Fibroblast of skin of right quadriceps (primary cell): ENCODE measurements at places on chromosomes 6 and 20.
A peak's percentile ranks its signal among the peaks of the same experiment; 100 is the strongest.

- DNase-seq = peak; percentile 66
Observed at GRCh38 chr6:130752267-130752666, 74.9 kb upstream of the SMLR1 start.

DNA sequence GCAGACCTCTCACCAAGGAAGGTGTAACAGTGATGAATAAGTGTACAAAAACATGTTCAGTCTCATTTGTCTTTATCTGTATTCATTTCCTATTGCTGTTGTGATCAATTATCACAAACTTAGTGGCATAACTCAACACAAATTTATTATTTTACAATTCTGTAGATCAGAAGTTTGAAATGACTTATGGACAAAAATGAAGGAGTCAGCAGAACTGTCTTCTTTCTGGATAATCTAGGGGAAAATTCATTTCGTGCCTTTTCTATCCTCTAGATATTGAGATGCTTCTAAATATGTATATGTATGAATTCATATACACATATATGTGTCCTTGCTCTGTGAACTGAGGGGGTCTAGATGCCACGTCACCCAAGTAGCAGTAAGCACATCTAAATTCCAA is 663.1 kb upstream of the MARCKS start:
- no peak for DNase-seq

DNA sequence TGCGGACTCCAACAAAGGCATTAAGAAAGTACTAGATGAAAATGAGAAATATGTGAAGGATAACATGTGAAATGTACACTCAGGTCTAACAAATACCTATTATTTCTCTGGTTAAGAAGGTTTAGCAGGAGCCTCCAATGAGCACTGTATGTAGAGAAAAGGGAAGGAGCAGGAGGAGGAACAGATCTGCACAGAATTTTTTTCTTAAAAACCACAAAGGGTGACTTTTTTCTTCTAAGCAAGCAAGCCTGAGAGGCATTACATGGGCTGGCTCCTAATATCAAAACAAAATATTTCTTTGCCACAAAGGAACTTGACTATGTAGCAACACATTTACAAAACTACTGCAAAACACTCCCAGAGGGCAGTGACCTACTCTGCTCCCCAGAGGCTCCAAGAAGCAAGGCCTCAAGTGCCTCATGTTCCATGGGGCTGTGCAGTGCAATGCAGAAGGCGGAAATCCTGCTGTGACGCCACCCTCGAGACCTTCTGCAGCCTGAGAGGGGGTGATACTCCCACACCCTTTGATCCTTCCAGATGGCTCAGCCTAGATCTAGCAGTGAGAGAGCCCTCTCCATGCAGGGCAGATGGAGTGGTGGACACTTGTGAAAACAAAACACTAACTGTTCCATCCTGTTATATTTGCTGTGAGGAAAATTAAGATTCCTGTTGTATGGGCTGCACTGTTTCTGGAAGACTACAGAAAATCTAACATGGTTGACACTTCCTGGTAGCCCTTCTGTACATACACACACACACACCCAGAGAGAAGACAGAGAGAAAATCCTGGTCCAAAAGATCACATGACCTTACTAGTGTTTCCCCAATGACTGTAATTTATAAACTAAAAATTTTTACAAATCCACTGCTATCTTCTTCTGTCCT is 36.0 kb upstream of the SMIM29 start:
- DNase-seq = peak; percentile 44

DNA sequence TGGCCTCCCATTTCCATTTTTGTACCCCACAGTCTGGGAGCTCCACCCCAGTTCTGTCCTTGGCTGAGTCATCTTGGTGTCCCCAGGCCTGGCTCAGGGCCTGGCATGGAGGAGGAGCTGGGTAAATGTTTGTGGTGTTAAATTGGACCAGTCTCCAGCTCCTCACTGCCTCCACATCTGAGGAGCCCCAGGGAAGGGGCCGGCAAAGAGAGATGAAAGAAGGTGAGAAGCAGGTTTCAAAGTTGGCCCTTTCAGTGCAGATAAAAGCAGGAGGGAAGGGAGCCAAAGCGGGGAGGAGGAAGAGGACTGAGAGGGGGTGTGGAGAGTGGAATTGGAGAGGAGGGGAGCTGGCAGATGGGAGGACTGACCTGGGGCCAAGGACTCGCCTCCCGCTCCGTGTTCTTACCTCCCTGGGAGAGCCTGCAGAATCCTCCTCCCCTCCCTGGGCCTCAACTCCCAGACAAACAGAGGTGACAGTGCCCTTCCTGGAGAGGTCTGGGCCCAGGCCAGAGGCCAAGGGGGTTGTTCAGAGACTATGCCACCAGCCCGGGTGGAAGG is 89.0 kb downstream of the CD40 start:
- DNase-seq = no peak

- no peak for DNase-seq
Observed at GRCh38 chr6:158877716-158878115, 58.5 kb upstream of the EZR start.

DNA sequence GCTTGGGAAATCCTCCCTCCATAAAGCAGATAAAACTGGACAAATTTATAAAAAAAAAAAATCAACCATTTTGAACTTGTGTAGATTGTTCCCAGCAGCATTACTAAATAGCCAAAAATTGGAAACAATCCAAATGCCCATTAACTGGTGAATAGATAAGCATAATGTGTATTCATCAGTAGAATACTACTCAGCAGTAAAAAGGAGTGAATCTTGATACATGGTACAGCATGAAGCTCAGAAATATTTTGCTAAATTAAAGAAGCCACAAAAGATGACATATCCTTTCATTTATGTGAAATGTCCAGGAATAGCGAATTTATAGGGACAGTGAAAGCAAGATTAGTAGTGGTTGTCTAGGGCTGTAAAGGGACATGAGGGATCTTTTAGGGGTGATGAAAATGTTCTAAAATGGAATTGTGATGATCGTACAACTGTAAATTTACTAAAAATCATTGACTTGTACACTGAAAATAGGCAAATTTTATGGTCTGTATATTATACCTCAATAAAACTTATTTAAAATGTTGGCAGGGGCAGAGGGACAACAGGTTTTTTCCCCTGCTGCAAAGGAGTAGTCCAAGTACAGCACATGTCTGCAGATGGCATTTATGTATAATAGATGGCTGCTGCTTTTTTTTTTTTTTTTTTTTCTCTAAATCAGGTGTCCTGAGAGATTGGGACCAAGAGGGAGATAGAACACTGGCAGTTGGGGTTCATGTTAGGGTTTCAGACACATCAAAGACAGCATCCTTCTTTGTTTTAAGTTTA is 59.5 kb downstream of the CBFA2T2 start:
- no peak for DNase-seq

GRCh38 chr6:40798069-40798770 is 211.1 kb upstream of the LRFN2 start:
- no peak for DNase-seq

GRCh38 chr20:17873410-17874270 is 95.0 kb downstream of the SNX5 start:
- DNase-seq = peak; percentile 98

DNA sequence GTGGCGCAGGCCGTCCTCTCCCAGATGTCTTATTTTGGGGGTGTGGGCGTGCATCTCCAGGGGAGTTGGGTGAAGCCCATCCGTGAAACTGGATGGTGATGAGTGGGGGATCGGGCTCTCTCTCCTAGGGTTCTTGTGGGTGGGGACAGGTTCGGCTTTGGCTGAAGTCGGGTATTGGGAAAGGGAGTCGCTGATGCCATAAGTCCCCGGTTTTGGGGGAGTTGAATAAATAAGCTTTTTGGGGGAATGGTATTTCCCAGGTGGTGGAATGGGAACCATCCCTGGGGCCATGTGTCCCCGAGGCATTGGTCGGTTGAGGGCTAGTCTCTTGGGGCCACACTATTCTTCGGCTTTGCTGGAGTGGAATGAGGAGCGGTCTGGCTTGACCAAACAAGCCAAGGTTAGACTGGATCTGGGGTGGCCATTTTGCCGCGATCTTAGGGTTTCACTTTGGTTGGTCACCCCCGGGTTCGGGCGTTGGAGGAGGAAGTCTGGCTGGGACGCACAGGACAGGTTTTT is 481 bp downstream of the ZNF133 start:
- DNase-seq = no peak

DNA sequence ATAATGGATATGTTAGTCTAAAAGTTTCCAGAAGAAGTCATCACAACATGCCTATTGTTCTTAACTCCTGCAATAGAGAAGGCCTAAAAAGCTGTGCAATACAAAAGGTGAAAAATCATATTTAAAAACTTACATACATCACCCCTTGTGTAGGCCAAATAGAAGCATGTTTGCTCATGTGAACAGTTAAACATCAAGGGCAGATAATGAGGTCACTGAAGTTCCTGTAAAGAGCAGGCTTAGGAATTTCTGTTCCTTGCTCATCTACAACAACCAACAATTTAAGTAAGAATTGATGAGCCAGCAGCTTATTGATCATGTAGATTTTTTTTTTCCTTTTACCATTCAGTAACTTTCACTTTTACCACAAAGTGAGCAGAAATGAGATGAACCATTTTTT is 7.5 kb upstream of the NUP153 start:
- DNase-seq = no peak

GRCh38 chr20:672963-673602 is 2.5 kb downstream of the SCRT2 start:
- no peak for DNase-seq

- DNase-seq = no peak
Observed at GRCh38 chr20:44598423-44599305, 16.3 kb downstream of the PKIG start.

GRCh38 chr6:149834513-149835481 is 29.4 kb downstream of the LRP11 start:
- DNase-seq = peak; percentile 63

GRCh38 chr6:4085332-4085700 is 6.4 kb upstream of the FAM217A start:
- peak; percentile 71 for DNase-seq
